Tibial nerve (tissue), 4 donors: ENCODE measurements at places on chromosomes 6 and 20. TPM values are rescaled to one million over a fixed set of nuclear protein-coding genes. Genes with fewer than 3 reads are reported as not detected.

- no peak for DNase-seq
Observed at GRCh38 chr6:14094721-14095120, 22.9 kb upstream of the CD83 start.

GRCh38 chr20:24694727-24695528, 225.5 kb downstream of the SYNDIG1 start:
- DNase-seq = no peak

DNA sequence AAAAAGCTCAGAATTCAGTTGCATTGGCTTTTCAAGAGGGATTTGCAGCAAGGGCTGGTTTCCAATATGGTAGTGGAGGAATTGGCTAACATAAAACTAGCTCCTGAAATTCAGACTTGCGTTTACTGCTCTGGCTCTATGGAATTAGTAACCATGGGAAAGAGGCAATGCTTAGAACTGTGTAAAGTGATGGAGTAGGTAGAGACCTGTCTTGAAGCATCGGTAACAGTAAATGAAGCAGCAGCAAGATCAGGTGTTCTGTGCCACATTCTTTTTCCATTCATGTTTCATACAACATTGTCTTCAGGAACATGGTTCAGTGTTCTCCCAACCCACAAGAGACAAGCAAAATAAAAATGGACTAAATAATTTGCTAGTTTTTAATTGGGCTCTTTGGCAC, 6.5 kb downstream of the IRF4 start:
- DNase-seq = no peak

- no peak for DNase-seq
Observed at GRCh38 chr6:15408758-15409157, 162.9 kb downstream of the JARID2 start.

- no peak for DNase-seq
Observed at GRCh38 chr6:75631859-75632635, 30.4 kb downstream of the SENP6 start.

DNA sequence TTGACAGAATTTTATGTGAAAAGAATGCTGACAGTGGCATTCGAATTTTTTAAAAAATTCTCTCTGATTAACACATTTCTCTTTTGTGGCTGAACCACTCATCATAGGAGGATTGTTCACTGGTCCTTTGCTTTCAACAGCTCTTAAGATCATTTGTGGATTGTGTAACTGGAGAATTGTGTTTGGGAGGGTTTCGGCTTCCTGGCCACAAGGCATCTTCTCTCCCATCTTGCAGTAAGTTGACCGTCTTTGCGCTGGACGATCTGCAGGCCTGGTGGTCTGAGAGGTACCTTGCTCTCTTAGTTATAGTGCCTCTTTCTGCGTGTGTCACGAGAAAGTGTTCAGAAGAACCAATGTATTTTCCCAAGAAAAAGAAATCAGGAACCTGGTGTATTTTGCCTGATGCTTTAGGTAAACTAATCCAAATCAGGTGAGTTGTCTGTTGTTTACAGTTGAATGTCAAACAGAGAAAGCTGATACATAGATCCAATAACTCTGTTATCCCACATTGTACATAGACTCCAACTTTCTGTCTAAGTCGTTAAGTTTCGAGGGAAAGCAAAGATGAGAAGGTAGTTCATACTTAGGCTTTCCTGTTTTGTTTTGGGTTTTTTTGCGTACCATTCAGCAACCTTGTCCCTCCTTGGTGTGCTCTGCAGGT, 14.8 kb upstream of the EXOC2 start:
- no peak for DNase-seq

- no peak for DNase-seq
Observed at GRCh38 chr6:135382182-135382628, 115.3 kb downstream of the AHI1 start.

- DNase-seq = no peak
Observed at GRCh38 chr6:140185991-140186390, 811.5 kb upstream of the CITED2 start.

DNA sequence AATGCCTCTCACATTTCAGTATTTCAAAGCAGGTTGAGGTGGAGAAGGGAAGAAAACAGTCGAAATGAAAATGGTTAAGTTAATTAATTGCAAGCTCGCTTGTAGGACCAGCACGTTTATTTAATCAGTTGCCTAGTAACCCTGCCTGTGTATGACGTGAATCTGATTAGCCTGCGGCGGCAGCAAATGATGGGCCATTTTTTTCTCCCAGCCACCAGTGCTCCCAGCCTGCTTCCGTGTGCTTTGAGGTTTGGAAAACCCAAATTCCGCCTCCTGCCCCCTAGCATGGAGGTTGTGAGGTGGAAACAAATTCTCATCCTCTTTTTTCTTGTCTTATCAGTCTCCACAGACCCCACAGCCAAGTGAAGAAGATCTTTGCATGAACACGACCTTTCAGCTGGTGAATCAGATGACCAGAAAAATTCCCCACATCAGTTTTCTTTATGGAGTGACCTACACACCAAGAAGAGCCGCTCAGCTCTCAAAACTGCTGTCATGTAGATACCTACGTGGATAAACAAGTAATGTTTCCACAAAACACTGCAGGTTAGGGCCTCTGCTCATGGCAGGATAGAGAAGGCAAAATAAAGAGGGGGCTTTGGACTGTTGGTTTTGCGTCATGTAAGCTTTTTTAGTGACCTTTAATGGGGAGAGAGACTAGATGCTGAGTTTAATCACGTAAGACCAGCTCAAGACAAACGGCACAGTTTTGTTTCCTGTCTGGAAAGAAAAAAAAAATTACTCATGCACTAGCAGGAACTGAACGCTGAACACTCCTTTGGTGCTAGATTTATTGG, 572.9 kb upstream of the NOX3 start:
- DNase-seq = no peak

GRCh38 chr6:18264923-18265377, 620 bp upstream of the DEK start:
- no peak for DNase-seq

GRCh38 chr20:59583428-59584277, 20.7 kb upstream of the PHACTR3 start:
- DNase-seq = no peak

DNA sequence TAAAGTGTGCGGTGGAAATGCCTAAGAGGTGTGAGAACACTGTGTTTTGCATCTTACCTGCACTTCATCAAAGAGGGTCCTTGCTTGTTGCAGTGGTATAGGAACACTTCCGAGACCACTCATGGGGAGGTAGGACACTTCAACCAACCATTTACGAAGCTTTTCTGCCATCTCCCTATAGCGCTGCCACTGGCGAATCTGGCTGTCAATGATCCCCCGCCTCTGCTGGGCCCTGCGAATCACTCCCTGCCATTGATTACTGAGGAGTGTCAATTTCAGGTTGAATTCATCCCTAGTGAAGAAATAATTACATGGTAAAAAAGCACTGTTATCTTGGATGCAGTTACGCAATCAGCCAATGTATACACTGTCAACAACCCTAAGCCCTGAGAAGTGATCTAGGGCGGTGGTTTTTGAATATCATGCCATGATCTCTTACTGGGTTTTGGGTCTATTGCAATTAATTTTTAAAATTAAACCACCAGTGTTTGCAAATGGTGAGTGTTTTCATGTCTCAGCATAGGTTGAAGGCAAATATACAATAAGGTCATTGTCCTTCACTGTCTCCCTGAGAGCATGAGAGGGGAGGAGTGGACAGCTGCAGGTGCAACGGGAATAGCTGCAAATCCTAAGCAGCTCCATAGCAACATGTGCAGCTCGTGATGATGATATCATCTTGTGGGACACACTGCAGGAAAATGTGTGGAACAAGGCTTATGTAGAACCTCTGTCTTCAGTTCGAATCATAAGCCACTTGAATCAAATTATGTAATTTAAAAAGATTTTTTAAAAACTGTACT, 400.6 kb downstream of the ESR1 start:
- no peak for DNase-seq

GRCh38 chr20:51525241-51526105, 17.0 kb downstream of the NFATC2 start:
- no peak for DNase-seq

- DNase-seq = no peak
Observed at GRCh38 chr6:41334482-41335040, 847 bp upstream of the NCR2 start.

DNA sequence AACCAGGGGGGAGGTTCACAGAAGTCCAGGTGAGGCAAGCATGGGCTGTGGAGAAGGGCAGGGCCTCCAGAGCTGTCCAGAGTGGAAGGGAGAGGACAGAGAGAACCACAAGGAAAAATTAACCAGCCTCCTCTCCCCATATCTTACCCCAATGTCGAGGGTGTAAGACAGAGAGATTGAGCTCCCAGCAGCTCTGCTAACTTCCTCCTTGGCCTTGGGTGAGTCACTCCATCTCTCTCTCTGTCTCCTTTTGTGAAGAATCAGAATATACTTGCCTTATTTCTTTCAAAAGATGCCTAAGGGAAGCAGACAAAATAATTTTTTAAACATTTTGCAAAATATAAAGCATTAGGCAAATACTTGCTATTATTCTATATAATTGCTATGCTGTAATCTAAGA, 58.3 kb upstream of the IYD start:
- DNase-seq = no peak

DNA sequence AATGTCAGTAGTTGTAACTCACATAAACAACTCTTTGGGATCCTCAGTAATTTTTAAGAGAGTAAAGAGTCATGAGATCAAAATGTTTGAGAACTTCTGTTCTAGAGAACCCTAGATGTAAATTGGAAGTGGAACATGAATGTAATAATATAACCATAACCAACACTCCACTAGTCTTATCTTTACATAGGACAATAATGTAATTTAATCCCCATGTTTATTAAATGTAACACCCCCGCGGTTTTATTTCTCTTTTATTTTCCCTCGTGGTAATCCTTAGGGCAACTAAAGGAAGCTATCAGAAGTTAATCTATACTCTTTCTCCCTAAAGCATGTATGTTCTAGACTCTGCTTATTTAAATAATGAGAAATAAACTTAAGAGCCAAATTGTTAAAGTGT, 54.4 kb downstream of the ZNF292 start:
- no peak for DNase-seq

DNA sequence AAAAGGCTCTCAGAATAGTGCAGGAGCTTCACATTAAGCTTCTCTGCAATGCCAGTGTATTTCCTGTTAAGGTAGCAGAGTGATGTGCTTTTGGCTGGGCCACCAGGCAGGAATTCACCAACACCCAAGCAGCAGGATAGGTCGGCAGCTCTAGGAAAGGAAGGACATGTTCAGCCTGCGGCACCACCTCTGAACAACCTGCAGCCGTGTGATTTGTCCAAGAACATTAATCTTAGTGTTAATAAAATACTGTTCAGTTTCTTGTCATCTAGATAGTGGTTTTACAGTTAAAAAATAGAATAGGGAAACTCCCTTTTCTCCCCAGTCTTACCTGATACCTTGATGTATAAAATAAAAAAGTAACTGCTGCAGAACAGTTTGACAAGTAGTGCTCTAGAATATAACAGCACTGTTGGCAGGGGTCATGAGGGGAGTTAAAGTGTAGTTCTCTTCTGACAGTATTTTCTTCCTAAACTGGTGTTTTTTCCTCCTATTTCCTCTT, 18.8 kb downstream of the ZNF292 start:
- no peak for DNase-seq

DNA sequence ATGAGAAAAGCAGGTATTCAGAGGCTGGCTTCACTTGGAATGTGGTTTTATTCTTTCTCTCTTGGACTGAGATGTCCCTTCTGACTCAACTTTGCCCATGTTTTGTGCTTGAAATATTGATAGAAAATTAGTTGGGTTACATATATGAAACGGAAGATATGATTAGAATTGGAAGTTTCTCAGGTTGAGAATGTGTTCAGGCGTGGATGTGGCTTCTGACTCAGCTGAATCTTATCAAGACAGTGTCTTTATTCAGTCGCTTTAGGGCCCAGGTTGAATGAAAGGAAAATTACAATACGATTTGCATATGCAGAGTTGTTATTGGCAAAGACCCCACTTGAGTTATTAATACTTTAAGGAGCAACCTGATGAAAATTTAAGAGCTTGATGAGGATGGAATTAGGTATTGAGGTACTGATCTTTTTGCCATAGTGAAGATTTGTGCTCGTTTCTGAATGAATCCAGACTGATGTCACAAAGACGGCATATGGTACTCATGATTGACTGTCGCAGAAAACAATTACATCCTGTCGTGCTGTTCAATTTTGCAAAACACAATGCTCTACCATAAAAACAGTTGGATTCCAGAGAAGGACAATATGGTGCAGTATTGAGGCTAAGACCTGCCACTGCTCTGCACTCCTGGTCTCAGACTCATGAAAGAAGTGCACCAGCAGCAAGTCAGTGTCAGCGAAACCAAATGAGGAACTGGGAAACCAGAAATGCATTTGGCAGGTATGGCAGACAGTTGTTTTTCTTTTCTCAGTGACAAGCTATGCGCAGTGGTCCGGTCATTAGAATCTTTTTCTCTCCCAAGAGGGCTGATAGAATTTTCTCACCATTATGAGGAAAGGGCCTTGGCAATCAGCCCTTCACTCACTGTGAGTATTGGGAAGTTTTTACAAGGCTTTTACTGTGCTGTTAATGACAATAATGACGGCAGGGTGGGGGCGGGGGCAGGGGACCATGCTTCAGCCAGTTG, 158.3 kb downstream of the DOK5 start:
- no peak for DNase-seq

GRCh38 chr6:62146954-62147853, 138.8 kb downstream of the KHDRBS2 start:
- no peak for DNase-seq

DNA sequence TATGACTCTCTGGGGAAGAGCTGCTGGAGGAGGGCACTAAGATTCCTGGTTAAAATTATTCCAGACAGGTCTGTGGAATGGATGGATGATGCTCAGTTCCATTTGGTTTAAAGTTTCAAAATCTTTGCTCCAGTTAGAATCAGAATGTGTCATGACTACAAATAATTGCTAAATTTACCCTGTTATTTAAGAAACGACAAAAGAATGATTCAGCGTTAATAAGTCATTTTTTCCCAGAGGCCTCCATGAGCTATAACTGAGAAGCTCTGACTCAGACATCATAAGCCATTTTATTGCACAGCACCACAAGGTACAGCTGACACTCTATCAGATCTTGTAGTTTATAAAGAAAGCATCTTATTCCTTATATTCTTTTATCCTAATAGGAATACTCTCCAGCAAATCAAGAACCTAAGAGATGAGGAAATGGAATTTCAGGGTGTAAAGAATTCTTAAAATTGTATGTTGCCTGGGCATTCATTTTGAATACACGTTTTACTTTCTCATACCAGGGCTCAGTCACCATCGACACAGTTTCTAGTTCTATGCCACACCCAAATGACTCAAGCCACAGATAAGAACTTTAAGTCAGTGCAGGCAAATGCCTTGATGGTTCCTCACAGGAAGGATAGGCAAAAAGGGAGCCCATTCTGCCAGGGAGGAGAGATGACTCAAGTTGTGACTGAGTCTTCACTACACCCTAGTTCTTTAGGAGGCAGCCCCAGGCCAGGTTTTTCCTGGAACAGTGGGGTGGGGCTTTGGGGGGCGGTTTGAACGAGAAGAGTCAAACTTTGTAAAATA, 636.0 kb downstream of the MMUT start:
- DNase-seq = no peak

VSX1 gene
- total RNA-seq = not detected

CST2 gene
- total RNA-seq = not detected

CFB gene
- 66.5 TPM for total RNA-seq

TASP1 gene
- total RNA-seq = 17.1 TPM

RALGAPB gene
- total RNA-seq = 33.9 TPM

ELMO2 gene
- total RNA-seq = 69.3 TPM
